ENCODE measurements at places on chromosomes 1 and 21.

DNA sequence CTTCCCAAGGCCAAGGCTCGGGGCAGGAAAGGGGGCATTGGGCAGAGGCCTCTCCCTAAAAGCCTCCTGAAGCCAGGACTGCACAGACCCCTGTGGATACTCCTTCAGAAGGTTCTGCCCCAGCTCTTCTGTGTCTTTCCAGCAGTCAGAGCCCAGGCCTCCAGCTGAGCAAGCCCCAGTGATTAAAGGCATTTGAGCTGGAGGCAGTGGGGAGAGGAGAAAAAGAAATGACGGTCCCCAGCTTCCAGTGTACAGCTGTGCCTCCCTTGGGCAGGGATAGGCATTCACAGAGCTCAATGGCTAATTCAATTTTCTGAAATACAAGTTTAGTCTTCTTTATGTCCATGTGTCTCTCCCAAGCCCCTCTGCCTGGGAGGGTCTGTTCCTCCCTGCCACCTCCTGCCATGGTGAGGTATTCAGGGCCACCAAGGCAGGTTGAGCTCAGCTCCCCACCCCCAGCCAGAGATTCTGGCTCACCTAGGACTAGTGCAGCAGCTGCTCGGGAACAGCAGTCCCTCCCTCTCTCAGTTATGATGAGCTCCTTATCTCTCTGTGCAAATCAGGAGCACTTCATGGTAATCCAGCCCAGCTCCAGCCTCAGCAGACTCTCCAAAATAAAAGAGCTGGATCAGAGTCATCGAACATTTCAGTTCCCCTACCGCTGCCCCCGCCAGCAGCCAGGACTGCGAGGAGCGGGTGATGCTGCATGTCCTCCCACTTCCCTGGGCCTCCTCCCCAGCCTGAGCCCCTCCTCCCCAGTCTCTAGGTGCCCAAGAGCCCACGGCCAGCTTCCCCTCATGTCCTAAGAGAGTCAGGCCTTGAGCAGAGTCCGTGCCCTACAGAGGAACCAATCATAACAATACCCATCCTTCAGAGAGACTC, 208.4 kb upstream of the ZC3H12A start:
- no peak for DNase-seq

DNA sequence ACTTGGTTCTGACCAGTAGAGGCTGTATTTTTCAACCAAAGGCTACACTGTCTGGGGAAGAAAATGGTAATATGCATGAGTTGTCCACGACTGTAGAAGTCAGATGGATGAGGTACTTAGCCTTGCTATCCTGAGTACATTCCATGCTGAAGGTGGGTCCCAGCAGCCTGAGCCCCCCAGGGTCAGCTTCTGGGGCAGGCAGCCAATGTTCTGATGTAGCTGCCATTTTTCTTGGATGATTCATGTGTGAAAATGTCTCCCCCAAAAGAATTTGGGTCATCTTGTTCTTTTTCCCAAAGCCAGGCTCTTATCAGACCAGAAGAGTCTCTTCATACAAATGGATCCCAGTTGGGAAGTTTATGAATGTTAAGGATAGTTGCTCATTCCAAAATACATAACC, 172.2 kb upstream of the UBE2U start:
- no peak for DNase-seq

- peak; percentile 77 for DNase-seq
These were observed 46.7 kb upstream of the CXADR start for GRCh38 chr21:17466166-17466565.

DNA sequence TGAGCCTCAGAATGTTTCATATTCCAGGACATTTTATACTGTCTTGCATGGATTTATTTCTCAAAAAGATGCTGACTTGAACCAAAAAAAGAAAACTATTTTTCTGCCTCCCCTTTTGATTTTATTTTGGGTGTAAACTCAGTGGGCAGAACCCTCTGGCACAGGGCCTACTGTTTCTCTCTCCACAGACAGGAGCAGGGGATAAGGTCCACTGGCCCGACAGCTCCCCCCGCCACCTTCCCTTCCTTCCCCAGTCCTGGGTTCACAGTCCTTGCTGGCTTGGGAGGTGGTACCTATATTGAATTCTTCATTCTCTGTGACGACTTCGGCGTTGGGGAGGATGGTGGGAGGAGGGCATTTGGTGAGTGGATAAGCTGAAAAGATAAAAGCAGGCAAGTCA, 114.3 kb downstream of the ZSCAN20 start:
- DNase-seq: no peak

GRCh38 chr1:210057593-210057992, 119.6 kb downstream of the SYT14 start:
- DNase-seq: no peak

GRCh38 chr1:50974618-50974935, 4.5 kb downstream of the CDKN2C start:
- DNase-seq: no peak

- no peak for DNase-seq
These were observed 192.1 kb upstream of the VAMP3 start for GRCh38 chr1:7579016-7579415.
